ENCODE measurements at places on chromosomes 11 and 22. TPM values are rescaled to one million over a fixed set of nuclear protein-coding genes. Genes with fewer than 3 reads are reported as not detected.

The PGM2L1 gene
- total RNA-seq = 2.0 TPM

The FXYD6 gene
- total RNA-seq = 8.4 TPM

The SCGB2A2 gene
- 2,318 TPM for total RNA-seq

The TIMM8B gene
- 15.0 TPM for total RNA-seq

The INCENP gene
- 31.6 TPM for total RNA-seq

The VWCE gene
- 1.5 TPM for total RNA-seq

The ARHGAP20 gene
- 1.6 TPM for total RNA-seq

The BCO2 gene
- 3.0 TPM for total RNA-seq

The LRRC55 gene
- total RNA-seq = 0.24 TPM

The LMO2 gene
- total RNA-seq = 2.1 TPM

The CHID1 gene
- total RNA-seq = 68.8 TPM

The TMEM25 gene
- total RNA-seq = 32.1 TPM

The CD44 gene
- total RNA-seq = 2,207 TPM

The PVALB gene
- total RNA-seq = not detected

The MAP6 gene
- 11.0 TPM for total RNA-seq

The SEC14L6 gene
- total RNA-seq = 17.6 TPM

The SMTNL1 gene
- total RNA-seq = not detected

The C11orf98 gene
- total RNA-seq = 28.5 TPM

The TRIM6 gene
- 4.8 TPM for total RNA-seq

The RGL4 gene
- not detected for total RNA-seq

The OR10A2 gene
- not detected for total RNA-seq

The RAB36 gene
- total RNA-seq = 3.1 TPM

The SMC1B gene
- total RNA-seq = 0.21 TPM

The TMPRSS4 gene
- 2.2 TPM for total RNA-seq

The GAL gene
- 29.7 TPM for total RNA-seq

The C11orf52 gene
- 10.4 TPM for total RNA-seq

The HSPB2 gene
- total RNA-seq = not detected

The LBHD1 gene
- 1.7 TPM for total RNA-seq
